ENCODE measurements at places on chromosomes 1 and 21.
A peak's percentile ranks its signal among the peaks of the same experiment; 100 is the strongest.

DNA sequence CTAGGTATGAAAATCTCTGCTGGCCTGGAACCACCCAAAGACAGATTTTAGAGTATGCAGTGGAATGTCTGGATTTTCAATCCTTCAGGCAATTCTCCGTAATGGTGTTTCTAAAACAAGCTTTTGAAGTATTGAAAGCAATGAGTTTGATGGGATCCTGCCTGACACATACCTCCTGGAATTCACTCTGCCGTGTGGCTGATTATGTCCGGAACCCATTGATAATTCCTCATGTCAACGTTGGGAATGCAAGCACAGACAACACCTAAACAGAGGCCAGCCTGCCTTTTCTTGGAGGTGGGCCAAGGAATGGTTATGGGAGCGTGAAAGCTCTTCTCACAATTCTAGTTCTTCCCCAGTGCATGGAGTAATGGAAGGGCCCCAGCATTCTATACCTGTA is 168.9 kb upstream of the HMCN1 start:
- no peak for DNase-seq

DNA sequence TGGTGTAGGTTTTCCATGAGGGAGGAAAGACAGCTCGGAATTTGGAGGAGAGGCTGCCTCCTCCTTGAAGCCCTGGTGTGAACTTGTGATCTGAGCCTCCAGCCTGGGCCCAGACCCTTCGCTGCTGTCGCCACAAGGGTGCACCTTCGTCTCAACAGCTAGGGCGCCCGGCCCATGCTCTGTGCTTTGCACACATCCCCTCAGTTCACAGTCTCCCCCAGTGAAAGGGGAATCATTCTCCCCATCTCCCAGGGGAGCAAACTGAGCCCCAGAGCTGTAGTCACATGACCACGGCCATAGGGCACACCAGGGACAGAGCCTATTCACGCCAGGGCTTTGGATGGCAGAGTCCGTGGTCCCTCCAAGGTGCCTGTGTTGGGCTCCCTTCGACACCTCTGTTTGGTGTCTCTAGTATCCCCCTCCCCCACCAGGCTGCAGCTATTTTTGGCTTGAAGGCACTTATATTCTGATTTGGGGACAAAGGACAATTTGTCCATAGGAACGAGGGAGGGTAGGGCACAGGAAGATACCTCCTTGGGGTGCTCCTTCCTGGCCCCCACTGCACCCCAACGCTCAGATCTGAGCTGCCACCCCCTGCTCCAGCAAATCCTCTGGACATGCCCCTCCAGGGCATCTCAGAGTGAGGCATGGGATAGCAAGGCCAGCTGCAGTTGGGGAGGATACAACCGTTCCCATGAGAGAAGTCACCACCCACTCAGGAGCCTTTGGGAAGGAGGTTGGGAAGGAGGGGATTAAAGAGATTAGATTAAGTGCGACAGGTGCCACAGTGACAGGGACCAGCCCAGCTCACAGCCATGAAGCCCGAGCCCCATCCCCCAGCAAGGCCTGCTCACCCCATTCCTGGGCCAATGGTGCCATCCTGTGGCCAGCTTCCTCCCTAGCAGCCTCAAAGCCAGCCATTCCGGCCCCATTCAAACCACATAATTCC is 15.7 kb downstream of the MATN1 start:
- DNase-seq, result peak; percentile 60

DNA sequence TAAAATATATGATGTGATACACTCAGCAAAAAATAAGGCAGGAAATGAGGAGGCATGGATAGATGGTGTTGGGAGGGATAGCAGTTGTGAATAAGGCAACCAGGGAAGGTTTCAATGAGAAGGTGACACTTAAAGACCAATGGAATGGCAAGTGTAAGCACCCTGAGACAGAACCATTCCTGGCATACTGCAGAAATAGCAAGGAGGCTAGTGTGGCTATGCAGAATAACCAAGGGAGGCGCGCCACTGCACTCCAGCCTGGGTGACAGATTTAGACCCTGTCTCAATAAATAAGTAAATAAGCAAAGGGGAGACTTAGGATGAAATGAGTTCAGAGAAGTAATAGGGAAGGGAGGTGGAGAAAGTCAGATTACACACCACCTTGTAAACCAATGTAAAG is 113.9 kb downstream of the TOMM20 start:
- no peak for DNase-seq

- no peak for DNase-seq
These were observed 6.4 kb downstream of the AXDND1 start for GRCh38 chr1:179372160-179372559.

GRCh38 chr1:37017720-37018119 is 16.6 kb downstream of the GRIK3 start:
- DNase-seq, result no peak

DNA sequence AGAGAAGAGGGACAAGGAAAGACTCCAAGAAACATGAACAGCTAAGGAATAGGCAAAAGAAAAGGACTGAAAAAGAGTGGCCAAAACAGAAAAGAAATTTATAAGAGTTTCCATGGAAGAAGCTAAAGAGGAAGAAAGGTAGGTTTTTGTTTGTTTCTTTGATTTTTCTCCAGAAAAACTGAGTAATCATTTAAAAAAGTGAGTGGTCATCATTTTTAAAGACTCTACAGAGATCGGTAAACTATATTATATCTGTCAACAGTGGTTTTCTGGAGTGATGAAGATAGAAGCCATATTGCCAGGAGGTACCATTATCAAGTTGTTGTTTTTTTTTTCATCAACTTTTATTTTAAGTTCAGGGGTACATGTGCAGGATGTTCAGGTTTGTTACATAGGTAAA is 202.4 kb downstream of the DNAH14 start:
- no peak for DNase-seq

- DNase-seq, result no peak
These were observed 121.5 kb downstream of the CASZ1 start for GRCh38 chr1:10674700-10675609.

DNA sequence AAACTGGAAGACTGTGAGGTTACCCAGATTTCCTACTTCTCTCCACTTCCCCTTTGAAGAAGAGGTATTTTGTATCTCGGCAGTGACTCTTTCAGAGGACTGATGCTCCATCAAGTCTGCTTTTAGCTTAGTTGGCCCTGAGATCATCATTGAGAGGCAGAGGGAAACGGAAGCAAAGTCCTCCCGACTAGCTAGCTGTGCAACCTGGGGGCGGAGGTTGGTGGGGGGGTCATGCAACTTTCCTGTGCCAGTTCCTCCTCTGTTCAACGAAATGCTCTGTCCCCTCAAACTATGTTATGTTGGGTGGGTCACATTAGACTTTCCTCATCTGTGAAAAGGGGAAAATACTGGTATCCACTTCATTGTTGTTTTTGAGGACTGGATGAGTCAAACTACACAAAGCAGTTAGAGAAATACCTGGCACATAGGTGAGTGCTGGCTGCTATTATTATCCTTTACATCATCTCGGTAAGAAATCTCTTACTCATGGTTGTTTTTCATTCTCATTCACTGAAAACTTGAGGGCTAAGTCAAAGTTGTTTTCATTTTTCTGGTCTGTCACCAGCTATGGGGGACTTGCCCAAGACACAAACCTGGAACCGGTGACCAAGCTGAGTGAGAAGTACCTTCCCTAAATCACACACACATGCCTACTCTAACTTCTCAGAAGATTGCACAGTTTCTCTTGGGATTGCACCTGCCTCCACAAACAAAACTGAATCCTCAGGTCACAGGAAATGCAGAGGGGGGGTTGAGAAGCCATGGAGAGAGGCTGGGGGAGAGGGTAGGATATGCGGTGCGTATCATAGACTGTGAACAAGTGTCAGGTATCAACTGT is 83.3 kb downstream of the ABCA4 start:
- no peak for DNase-seq

DNA sequence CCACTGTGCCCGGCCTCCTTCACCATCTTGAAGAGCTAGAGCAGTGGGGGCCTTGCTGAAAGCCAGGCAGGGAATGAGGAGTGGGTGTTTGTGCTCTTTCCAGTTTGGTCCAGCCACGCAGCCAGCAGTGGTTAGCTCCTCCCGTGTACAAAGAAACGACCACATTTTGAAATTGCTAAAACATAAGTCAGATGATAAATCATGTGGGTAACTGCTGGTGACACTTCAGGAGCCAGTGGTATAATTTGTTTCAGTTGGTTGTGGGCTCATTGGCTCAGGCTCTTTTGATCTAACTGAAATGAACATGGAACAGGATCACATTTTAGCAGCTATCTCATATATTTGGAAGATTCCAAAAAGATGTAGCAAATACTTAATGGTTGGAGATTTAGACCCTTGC is 87.6 kb downstream of the MTR start:
- no peak for DNase-seq

DNA sequence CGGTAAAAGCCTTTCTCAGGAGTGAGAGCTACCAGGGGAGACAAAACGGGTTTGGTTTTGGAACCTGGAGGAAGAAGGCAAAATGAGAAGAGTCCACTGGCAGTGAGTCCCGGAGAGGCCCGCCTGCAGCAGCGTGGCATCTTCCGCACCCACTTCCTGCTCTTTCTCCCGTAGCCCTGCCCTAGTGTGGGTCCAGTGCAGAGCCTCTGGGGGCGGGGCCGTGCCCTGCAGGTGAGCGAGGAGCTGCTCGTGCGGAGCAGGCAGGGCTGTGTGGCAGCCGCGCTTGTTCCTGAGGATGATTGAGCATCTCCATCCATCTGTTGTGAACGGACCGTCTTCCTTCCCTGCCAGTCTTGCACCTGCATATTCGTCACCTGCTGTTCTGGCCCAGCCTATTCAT is 66.5 kb downstream of the PEX14 start:
- no peak for DNase-seq

GRCh38 chr1:39086865-39087409 is 60.8 kb downstream of the NDUFS5 start:
- no peak for DNase-seq

DNA sequence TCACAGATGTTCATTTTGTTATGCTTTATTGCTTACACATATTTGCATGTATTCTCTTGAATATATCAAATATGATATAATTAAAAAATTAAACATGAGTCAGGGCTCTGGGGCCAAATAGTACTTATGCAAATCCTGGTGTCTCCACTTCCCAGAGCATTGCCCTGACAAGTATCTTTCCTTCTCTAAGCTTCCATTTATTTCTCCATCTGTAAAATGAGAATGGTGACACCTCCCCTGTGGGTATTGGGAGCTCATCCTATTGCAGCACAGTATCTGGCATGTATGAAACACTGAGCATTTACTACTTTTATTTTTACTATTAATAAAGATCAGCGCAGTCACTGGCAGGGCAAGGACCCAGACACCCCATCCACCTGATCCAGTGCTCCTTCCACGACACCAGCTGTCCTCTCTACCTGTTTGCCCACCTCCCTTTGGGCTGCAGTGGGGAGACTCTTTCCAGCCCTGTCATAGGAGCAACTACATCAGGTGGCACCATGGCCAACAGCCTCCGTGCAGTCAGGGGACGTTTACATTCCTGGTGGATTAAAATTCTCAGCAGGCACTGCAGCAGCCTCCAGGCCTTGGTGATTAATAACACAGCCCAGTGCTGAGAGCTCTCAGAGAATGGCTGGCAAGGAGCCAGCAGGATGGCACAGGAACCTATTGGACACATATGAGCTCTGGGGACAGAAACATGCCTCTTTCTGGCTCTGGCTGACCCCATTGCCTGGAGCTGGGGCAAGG is 113.0 kb downstream of the DMRTB1 start:
- DNase-seq, result no peak
